Prostate gland (tissue), 2 donors: ENCODE measurements at places on chromosomes 16 and 17. TPM values are rescaled to one million over a fixed set of nuclear protein-coding genes. Genes with fewer than 3 reads are reported as not detected.

Gene ST6GALNAC1
- 8.4 TPM for total RNA-seq

Gene ELMO3
- 36.7 TPM for total RNA-seq

Gene CCDC47
- total RNA-seq, result 90.8 TPM

Gene CCDC154
- not detected for total RNA-seq

Gene HAS3
- 4.5 TPM for total RNA-seq

GRCh38 chr16:57985204-57986181 lies 14.6 kb upstream of the CNGB1 start:
- no peaks in the 10 kb centered on the region for H3K27me3 ChIP-seq
- H3K27ac ChIP-seq, result peak overlapping the region; percentile 43

DNA sequence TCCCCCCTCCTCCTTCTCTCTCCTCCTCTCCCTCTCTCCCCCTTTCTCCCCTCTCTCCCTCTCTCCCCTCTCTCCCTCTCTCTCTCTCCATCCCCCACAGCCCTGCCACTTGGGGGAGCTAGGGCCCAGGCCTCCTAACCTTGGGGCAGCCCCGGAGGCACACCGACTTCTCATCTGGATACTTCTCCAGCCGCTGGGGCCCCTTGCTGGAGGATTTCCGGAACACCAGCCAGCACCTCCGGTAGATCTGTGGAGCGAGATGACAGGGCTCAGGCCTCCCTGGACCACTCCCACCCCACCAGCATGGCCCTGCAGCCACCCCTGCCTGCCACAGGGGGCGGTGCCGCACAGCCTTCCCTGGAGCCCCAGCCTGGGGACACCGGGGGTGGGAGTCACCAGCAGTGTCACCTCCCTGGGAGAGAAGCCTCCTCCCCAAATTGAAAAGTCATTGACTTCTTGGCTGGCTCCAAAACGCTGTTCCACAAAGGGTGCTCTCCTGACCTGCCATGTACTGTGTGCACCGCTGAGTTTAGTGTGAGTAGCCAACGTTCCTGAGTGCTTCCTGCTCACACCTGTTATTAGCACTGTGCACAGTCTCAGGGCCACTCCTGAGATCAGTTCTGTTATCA lies 10.5 kb downstream of the DOK4 start:
- peaks cover 8% of the 10 kb centered on the region for H3K36me3 ChIP-seq
- no peaks in the 10 kb centered on the region for H3K27me3 ChIP-seq
- H3K4me1 ChIP-seq, result no peaks in the 10 kb centered on the region

DNA sequence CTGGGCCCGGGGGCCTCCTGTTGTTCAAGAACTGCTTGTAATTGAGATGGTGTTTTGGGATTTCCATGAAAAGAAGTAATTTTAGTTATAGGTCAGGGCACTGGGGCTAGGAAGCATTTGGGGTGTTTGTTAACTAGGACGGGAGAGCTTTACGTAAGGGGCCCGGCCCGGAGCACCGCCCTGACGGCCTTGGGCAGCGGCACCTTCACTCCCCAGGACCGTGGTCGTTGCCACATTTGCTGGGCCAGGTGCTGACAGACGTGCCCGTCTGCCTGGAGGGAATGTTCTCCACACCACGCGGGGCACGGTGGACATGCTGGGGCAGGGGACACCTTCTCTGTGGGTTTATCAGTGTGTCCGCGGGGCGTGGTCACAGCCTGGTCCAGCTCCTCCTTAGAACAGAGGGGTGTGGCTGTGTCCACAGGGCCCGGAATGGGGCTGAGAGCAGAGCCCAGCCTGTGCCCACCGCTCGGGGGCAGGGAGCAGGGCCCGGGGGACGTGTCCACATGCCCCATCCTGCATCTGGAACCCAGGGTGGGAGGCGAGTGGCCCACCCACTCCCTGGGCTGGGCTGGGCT lies 57.7 kb downstream of the BAIAP2 start:
- H3K4me3 ChIP-seq, result no peak overlapping the region
- peaks cover 11% of the 10 kb centered on the region for H3K36me3 ChIP-seq
- H3K27me3 ChIP-seq, result no peaks in the 10 kb centered on the region
